ENCODE measurements at places on chromosomes 16 and 17. TPM values are rescaled to one million over a fixed set of nuclear protein-coding genes. Genes with fewer than 3 reads are reported as not detected.

Gene IL34
- not detected for total RNA-seq

DNA sequence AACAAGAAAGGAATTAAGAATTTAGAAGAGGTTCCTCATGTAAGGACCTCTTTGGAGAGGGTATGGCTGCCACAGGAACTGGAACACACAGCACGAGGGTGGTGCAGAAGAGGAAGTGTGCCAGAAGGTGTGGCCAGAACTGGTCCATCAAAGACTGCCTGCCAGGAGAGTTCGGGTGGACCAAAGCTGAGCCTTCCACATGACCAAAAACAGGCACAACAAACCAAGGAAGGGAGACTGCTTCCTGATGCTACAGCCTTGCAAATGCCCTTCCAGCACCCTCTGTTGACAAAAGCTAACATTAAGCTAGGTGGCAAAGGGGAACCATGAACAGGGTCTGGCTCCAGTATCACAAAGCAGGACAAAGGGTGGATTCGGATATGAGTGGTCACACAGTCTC is 125.8 kb upstream of the TMEM97 start:
- DNase-seq = no peak

DNA sequence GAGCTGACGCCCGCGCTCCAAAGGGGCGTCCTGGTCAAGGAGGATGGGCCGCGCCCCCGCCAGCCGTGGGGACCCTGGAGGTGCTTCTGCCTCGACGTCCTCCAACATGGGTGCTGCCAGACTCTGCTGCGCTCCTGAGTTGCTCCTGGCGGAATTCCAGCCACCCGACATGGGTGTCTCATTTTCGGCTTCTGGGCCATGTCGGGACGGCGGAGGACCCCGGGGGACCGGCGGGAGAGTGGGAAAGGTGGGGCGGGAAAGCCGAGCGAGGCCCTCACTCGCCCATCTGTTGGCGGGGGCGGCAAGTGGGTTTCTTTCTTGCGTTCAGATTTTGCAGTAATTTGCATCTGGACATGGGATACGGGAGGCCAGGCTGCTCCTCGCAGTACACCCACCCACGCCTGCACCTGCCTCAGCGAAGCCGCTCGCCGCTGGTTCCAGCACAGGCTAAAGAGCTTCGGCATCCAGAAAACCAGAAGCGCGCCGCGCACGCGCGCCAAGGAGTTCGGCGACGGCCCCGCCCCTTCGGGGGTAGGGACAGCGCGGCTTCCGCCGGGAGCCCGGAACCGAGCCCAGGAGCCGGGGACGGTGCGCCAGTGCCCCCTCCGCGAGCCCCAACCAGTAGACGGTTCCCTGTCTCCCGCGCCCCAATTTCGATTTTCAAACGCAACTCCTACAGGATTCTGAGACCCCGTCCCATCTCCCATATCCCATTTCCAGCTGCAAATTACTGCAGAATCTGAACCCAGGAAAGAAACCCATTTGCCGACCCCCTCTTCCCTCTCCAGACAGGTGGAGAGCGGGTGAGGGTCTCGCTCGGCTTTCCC is at the start of gene ARMC7:
Gene ARMC7, plus strand, starts transcription at position 563 of the 827 bp plus-strand sequence. CDS start 320 bp downstream, outside the sequence.
- DNase-seq = peak; percentile 69

Gene GOSR1
- 51.4 TPM for total RNA-seq

- no peak for DNase-seq
These were observed 302 bp downstream of the LITAF start for GRCh38 chr16:11586378-11586855.

Gene KCTD5
- total RNA-seq = 49.7 TPM

Gene TCAP
- total RNA-seq = not detected

Gene MYLK3
- total RNA-seq = 0.14 TPM

Gene TOM1L1
- total RNA-seq = 70.0 TPM

- DNase-seq = no peak
These were observed 164.6 kb downstream of the RPTOR start for GRCh38 chr17:80709090-80709695.

Gene TEX14
- total RNA-seq = not detected

All from H4 (cell line).